ENCODE measurements at places on chromosomes 3 and 15.

- DNase-seq = peak; percentile 90
Measured at GRCh38 chr3:129211772-129212171, 28.1 kb upstream of the CNBP start.

DNA sequence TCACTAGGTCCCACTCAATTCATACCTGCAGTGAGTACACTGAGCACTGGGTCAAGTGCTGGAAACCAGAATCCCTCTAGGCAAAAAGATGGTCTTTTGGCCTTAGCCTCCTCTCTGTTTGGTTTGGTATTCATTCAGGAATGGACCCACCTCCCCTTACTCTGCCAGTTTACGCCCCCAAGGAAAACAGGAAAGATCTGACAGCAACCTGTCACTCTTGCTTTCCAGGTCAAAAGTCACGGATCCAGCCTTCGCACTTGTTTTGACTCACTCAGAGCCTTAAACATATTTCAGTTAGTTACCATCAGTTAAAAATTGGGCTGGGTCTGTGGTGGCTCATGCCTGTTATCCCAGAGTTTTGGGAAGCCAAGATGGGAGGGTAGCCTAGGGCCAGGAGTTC is 68.1 kb downstream of the SYNM start:
- DNase-seq = no peak

- peak; percentile 51 for DNase-seq
Measured at GRCh38 chr3:194691481-194692283, 6.0 kb downstream of the FAM43A start.

DNA sequence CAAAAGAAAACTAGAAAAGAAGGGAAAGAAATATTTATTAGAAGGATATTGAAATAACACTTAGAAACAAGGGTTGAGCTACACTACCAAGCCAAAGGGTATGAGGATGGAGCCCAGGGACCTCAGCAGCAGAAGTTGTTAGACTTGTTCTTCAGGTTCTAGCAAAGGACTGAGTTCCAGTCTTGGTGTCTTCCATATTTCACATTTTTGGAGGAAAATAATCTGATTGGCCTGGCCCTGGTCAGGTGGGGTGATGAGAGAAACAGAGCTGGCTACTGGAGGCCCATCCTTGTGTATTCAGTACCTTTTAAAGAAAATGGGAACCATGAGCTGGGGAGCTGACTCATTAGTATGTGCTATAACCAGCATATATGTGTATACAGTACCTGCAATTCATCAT is 28.2 kb downstream of the PPP4R2 start:
- no peak for DNase-seq

DNA sequence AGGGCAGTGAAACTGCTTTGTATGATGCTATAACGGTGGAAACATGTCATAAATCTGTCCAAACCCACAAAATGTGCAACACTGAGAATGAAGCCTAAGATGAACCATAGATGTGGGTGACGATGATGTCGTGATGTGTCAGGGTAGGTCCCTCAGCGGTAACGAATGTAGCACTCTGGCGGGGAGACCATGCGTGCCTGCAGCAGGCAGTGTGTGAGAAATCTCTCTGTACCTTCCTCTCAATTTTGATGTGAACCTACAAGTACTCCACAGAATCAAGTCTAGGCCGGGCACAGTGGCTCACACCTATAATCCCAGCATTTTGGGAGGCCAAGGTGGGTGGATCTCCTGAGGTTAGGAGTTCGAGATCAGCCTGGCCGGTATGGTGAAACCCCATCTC is 268.2 kb upstream of the LYSMD4 start:
- no peak for DNase-seq

GRCh38 chr15:31177951-31178350 is 76.4 kb upstream of the TRPM1 start:
- DNase-seq = no peak

DNA sequence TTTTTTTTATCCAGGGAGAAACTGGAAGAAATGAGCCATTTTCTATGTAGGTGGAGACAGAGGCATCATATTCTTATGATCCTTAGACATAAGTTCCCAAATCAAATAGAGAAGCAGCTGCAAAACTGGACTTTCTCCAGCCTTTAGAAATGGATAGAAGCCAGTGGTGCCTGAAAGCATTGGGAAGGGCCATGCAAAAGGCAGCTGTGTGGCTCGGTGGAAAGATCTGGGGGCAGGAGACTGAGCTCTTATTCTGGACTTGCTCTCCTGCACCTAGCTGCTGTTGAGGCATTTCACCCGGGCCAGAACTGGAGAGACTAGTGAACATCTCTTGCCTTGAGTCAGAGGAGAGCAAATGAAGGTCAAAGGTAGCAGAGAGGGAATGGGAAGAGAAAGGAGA is 73.1 kb downstream of the TFG start:
- DNase-seq = no peak

DNA sequence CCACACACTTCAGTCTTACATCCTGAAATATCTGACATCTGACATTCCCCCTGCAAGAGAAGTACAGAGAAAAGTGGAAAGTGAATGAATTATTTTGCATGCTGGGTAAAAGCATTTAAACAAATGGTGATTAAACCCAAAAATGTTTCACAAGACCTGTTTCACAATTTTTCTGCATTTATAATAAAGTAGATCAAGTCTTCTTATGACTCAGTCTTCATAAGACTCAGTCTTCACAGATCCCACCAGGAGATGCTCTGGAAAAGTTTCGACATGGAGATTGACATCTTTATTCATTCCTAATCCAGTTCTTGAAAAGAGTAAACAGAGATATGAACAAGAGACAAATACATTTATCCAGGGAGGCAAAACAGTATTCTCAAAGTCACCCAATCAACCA is 13.2 kb upstream of the EDC3 start:
- no peak for DNase-seq

DNA sequence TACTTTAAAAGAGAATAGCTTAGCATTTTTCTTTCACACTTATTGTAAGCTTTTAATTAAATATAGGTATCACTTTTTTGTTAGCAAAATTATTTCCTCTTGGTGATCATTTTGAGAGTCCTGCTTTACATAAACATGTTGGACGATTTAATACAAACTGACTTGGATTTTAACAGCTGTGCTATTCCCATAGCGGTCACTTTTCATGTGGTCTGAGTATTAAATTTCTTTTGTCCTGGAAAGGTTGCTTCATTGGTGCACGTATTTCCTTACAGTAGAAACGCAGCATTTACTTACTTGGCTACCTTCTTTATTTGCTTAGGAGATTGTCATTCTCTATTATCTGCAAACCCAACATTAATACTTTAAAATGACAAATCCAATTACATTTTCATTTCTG is 109.4 kb downstream of the ATG7 start:
- no peak for DNase-seq

- no peak for DNase-seq
Measured at GRCh38 chr15:34769711-34770110, 14.9 kb upstream of the GJD2 start.

- no peak for DNase-seq
Measured at GRCh38 chr3:13564751-13565560, 16.0 kb downstream of the FBLN2 start.

GRCh38 chr3:17357035-17357710 is 385.3 kb downstream of the TBC1D5 start:
- no peak for DNase-seq

DNA sequence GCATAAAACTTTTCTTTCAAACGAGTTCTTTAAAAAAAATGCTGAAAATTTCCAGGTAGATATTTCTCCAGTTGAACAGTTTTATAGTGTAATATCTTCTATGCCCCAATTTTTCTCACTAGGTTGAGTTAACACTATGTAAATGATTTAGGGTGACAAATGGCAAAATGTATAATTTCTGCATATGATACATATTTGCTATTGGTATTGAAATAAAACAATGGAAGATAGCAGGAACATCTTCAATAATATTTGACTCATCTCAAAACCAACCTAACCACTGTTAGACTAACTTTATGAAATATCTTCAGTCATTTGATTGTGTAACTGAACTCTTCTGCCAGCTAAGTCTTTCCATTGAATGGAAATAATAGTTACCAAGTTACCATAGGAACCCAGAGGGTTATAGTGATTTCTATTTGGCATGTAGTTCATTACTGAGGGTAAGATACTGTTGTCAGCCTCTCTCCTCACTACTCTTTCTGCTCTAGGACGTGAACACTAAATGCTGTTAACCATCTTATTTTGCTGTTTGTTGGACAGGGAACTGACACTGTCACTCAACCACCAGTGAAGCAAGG is 824.7 kb upstream of the NECTIN3 start:
- no peak for DNase-seq

DNA sequence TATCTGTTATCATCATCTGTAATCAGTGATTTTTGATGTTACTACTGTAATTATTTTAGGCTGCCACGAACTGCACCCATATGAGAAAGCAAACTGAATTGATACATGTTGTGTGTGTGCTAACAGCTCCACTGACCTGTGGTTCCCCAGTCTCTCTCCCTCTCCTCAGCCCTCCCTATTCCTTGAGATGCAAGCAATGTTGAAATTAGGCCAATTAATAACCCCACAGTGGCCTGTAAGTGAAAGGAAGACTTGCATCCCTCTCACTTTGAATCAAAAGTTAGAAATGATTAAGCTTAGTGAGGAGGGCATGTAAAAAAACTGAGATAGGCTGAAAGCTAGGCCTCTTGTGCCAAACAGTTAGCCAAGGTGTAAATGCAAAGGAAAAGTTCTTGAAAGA is 218.6 kb upstream of the LRRFIP2 start:
- no peak for DNase-seq

- peak; percentile 89 for DNase-seq
Measured at GRCh38 chr3:161914703-161915417, 418.3 kb downstream of the OTOL1 start.

- no peak for DNase-seq
Measured at GRCh38 chr15:34904527-34904926, 65.0 kb downstream of the AQR start.

DNA sequence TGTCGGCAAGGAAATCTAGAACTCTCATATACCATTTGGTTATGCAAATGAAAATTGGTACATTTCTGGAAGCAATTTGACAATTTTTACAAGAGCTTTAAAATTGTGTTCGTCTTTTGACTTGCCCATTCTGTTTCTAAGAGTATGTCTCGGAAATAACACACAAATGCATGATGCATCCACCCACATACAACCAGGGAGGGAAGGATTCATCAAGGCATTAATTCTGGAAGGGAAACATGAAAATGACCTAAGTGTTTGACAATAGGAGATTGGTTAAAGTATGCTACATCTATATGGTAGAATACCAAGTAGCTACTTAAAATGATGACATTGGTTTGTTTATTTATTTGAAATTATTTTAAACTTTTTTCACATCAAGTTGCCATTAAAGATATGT is 58.6 kb downstream of the PIAS1 start:
- DNase-seq = no peak

DNA sequence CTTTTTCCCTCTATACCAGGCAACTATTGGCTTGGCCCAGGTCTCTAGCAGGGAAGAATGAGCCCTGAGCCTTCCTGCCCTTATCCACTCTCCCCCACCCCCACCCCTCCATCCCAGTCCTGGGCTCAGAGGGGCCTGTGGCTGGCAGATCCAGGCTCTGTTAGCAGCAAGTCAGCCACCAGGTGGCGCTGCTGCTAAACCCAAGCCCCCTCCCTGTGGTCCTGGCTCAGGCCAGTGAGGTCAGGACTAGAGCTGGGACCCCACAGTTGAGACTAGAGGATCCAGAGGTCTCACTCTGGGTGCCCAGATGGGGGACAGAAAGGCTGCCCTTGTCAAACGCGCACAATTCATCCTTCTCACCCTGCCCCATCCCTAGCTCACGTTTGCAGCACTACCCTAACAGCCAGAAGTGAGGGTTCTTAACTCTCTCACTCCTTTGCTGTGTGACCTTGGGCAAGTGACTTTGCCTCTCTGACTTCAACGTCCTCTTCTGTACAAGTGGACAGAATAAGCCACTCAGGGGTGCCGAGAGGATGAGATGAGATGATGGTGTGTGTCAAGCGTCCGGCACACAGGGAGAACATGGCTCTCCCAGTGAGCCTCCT is 46.8 kb upstream of the SLC6A1 start:
- no peak for DNase-seq

- DNase-seq = peak; percentile 82
Measured at GRCh38 chr3:149783576-149783975, 8.8 kb downstream of the ANKUB1 start.

DNA sequence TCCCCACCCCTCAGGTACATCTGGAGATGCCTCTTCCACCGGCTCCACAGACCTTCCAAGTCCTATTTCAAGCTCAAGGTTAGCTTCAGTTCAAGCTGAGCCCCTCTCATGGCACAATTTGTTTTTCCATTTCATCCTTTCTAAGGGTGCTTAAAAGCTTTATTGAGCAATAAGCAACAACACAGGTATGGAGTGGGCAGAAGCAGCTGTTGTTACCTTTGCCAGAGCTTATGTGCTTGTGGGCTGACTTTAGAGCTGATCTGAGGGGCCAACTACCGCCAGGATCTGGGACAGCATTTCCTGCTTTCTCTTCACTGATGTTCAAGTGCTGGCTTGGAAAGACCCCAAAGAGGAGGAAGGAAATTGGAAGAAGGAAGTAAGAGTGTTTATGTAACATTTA is 140.0 kb upstream of the KLHL25 start:
- DNase-seq = no peak

DNA sequence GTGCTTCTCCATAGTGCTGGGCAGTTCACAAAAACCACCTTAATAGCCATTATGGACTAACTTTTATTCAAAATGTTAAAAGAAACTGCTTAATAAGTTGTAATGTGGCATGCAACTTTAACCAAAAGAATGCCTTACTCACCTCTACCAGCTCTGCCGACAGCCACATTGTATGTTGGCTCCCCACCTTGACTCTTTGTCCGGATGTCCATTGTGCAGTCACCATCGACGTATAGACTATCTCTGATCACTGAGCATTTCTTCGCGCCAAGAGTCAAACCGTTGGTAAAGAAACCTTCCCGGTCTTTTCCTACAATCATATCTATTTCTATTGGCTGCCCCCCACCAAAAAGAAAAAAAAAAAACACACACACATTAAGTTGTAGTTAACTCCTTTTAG is 2.5 kb downstream of the PFN2 start:
- no peak for DNase-seq

DNA sequence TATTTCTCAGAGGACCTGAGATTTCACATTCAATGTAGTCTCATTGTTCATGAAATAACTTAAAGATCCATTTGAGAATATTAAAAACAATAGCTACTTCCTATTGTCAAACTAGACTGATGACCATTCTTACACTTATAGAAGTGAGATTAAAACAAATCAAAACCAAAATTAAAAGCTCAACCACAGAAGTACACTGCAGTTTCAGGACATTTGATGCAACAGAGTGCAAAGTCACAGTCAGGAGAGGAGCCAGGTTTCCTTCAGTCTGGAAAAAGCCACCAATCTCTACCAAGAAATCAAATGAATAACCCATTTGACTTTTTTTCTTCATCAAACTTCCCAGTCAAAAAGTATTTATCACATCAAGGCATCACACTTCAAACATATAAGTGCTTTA is 5.5 kb downstream of the CCPG1 start:
- no peak for DNase-seq

- DNase-seq = no peak
Measured at GRCh38 chr3:120263792-120264191, 21.2 kb downstream of the GPR156 start.

GRCh38 chr3:177341736-177342419 is 144.6 kb upstream of the TBL1XR1 start:
- DNase-seq = no peak

All from kidney glomerular epithelial cell (primary cell).